ENCODE measurements at places on chromosomes 16 and 17.
A peak's percentile ranks its signal among the peaks of the same experiment; 100 is the strongest.

- DNase-seq = no peak
Observed at GRCh38 chr16:13453938-13454553, 465.9 kb upstream of the ERCC4 start.

DNA sequence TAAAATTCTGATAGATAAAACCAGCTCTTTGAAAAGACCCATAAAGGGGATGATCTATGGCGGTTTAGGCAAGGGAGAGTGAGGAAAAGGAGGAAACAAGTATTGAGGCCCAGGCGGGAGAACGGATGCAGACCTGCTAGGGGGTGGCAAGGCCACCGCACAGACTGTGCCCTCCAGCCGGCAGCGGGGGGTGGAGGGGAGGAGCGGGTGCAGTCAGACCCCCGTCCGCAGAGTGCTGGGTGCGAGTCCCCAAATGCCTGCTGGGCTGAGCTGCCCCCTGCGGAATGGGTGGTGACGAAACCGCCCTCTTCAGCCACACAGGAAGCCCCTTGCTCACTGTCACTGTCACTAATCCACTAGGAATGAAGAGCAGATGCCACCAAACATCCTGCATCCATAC is 46.0 kb downstream of the LMF1 start:
- DNase-seq = no peak

- no peak for DNase-seq
Observed at GRCh38 chr17:18129041-18129502, 20.5 kb downstream of the MYO15A start.

GRCh38 chr17:81902653-81903414 is 796 bp downstream of the NPB start:
- DNase-seq = no peak

- no peak for DNase-seq
Observed at GRCh38 chr17:81481073-81481799, 31.4 kb downstream of the ACTG1 start.

GRCh38 chr17:35733366-35733765 is 1.9 kb downstream of the RASL10B start:
- DNase-seq = no peak

- DNase-seq = no peak
Observed at GRCh38 chr16:46721885-46722284, 26.3 kb downstream of the MYLK3 start.

GRCh38 chr17:1377334-1377733 is 22.7 kb downstream of the YWHAE start:
- no peak for DNase-seq

DNA sequence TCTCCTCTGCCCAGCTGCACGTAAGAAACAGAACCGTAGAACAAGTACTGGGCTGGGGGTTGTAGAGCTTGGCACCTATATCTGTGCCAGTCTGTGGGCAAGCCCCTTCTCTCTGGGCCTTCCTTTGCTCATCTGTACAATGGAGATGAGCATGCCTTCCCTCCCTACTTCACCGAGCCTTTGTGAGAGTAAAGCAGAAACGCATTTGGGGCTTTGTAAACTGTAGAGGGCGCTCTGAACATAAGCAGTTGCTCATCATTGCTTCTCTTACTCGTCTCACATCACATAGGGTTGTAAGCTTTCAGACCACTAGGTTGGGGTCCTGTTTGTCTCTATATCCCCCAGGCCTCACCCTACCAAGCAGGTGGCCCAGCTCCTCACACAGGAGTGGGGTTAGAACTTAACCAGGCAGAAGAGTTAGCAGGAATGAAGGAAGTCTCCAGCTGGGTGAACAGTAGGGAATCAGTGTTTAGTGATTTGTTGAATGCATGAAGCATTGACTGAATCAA is 15.1 kb downstream of the SAMD14 start:
- DNase-seq = no peak

DNA sequence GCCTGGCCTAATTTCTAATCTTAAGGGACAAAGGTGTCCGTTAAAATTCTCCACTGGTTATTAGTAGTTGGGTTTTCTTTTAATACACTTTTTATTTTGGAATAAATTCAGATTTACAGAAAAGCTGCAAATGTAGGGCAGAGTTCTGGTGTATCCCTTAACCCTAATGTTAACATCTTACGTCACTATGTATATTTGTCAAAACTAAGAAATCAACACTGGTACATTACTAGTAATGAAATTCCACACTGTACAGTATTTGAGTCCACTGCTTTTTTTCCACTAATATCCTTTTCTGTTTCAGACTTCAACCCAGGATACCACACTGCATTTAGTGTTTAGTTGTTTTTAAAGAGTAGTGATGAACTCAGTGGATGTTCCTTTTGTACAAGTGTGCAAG is 18.7 kb upstream of the KPNA2 start:
- DNase-seq = no peak

DNA sequence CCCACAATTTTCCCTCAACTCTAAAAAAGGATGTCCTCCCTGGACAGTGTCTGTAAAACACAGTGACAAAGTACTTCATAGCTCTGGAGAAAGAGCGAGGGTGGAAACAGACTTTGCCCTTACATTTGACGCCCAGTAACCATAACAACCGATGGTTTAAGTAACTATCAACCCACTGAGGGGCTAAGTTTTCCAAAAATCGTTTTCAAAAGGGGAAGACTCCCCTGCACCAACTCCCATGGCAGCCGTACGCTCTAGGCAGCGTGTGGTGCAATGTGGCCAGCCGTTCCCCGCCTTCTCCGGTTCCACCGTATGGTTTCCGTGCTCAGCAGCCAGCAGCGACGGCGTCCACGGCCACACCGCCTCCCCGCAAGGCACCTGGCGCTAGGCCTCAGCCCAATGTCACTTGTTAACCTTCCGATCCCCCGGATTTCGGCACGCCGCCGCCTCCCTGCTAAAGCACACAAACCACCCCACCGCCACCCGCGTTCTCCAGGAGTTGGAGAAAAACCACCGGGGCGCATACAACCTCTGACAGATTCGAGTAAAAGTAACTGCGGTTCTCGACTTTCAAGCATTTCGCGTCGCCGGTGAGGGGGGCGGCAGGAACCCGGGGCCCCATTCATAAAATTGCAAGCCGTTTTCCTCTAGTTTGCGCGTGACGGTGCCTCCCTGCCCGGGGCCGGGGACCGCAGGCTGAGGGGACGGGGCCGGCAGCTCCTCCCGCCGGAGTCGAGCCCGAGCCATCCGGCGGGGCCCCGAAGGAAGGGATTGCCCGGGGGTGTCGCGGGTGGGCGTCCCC is 661 bp downstream of the TEX2 start:
- DNase-seq = peak; percentile 45

DNA sequence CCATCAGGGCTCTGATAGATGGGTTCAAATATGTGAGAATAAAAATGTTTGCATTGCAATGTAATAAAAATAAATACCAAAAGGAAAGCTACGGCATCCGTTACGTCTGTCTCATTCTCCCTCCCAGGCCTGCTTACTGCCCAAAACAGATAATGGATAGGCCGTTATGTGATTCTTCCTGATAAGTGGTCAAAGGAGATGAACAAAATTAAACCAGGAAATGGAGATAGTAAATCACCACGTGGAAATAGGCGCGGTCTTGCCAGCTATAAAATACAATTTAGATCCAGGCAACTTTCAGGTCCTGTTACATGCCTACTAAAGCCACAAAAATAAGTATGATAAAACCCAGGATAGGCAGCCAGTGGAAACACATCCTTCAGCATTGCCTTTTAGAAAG is 49.5 kb upstream of the CCL1 start:
- DNase-seq = no peak

DNA sequence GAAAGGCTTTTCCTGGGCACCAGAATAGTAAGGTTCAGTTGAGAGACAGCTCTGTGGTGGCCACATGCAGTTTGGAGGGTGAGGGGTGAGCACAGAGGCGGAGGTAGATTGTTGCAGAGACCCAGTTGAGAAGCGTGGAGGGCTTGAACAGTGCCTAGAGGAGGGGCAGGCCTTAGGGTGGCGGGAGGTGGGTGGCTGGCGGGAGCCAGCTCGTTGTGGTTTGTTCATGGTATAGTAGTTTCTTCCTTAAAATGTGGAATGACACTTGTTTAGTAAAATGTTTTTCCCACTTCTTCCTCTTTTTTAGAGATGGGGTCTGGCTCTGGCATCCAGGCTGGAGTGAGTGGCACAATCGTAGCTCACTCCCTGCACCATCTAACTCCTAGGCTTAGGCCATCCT is 14.2 kb downstream of the USP10 start:
- DNase-seq = no peak

GRCh38 chr16:53320992-53321391 is 113.3 kb upstream of the RBL2 start:
- DNase-seq = no peak

DNA sequence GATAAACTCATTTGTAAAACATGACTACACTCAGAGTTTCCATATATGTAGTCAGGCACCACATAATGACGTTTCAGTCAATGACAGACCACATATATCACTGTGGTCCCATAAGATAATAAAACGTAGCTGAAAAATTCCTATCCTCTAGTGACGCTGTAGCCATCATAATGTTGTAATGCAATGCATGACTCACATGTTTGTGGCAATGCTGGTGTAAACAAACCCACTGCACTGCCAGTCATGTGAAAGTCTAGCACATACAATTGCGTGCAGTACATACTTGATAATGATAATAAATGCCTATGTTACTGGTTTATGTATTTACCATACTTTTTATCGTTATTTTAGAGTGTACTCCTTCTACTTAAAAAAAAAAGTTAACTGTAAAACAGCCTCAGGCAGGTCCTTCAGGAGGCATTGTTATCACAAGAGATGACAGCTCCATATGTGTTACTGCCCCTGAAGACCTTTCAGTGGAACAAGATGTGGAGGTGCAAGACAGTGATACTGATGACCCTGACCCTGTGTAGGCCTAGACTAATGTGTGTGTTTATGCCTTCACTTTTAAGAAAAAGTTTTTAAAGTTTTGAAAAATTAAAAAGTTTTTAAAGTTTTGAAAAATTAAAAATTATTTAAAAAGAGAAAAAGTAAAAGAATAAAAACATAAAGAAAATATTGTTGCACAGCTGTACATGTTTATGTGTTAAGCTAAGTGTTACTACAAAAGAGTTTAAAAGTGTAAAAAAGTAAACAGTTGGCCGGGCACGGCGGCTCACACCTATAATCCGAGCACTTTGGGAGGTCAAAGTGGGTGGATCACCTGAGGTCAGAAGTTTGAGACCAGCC is 9.0 kb downstream of the STAT5B start:
- DNase-seq = peak; percentile 43

DNA sequence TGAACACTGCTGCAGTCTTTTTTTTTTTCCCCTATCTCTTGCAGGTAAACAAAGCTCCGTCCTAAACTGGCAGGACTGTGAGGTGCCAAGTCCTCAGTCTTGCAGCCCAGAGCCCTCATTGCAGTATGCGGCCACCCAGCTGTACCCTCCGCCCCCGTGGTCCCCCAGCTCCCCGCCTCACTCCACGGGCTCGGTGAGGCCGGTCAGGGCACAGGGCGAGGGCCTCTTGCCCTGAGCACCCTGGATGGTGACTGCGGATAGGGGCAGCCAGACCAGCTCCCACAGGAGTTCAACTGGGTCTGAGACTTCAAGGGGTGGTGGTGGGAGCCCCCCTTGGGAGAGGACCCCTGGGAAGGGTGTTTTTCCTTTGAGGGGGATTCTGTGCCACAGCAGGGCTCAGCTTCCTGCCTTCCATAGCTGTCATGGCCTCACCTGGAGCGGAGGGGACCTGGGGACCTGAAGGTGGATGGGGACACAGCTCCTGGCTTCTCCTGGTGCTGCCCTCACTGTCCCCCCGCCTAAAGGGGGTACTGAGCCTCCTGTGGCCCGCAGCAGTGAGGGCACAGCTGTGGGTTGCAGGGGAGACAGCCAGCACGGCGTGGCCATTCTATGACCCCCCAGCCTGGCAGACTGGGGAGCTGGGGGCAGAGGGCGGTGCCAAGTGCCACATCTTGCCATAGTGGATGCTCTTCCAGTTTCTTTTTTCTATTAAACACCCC is 13.8 kb downstream of the IL34 start:
- no peak for DNase-seq

GRCh38 chr17:55272711-55273578 is 8.2 kb downstream of the HLF start:
- no peak for DNase-seq

GRCh38 chr16:3282103-3282729 is 1.1 kb upstream of the ZNF263 start:
- no peak for DNase-seq

GRCh38 chr16:53775821-53776431 is 72.0 kb downstream of the FTO start:
- no peak for DNase-seq

GRCh38 chr16:51150165-51150887 is 744 bp downstream of the SALL1 start:
- DNase-seq = no peak

- no peak for DNase-seq
Observed at GRCh38 chr16:83100679-83101078, 473.9 kb downstream of the CDH13 start.

DNA sequence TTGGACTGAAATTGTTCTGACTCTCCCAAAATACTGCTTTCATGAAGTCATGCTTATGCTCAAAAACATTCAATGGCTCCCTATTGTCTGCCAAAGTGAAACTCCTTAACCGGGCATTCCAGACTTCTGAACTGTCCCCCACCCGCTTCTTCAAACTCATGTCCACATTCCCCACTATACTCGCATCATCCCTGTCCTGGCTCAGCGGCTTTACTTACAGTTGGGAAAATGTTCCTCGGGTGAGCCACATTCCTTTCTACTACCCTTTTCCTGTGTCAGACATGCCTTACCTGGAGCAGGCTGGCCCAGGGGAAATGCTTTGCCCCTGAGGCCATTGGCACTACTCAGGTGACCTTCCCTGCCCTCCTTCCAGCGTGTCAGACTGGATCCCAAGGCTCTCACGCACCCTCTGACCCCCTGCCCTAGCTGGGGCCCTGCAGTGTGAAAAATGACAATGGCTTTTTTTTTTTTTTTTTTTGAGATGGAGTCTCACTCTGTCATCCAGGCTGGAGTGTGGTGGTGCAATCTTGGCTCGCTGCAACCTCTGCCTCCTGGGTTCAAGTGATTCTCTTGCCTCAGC is 5.3 kb downstream of the CYGB start:
- no peak for DNase-seq

DNA sequence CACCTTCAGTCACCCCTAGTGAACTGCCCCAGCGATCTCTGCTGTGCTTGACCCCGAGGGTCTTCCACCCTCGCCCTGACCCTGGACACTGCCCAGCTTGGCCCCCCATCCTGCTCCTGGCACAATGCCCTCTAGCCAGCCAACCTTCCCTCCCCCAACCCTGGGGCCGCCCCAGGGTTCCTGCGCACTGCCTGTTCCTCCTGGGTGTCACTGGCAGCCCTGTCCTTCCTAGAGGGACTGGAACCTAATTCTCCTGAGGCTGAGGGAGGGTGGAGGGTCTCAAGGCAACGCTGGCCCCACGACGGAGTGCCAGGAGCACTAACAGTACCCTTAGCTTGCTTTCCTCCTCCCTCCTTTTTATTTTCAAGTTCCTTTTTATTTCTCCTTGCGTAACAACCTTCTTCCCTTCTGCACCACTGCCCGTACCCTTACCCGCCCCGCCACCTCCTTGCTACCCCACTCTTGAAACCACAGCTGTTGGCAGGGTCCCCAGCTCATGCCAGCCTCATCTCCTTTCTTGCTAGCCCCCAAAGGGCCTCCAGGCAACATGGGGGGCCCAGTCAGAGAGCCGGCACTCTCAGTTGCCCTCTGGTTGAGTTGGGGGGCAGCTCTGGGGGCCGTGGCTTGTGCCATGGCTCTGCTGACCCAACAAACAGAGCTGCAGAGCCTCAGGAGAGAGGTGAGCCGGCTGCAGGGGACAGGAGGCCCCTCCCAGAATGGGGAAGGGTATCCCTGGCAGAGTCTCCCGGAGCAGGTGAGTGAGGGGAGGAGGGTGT is at the start of gene TNFSF13:
TNFSF13 (plus strand) TSS at position 207 of the 776 bp plus-strand sequence; CDS start at position 497, 290 bp downstream.
- DNase-seq = no peak

GRCh38 chr17:66829386-66829864 is 5.5 kb upstream of the CACNG5 start:
- DNase-seq = no peak
